Activated naive CD4-positive, alpha-beta T cell treated with anti-CD3 and anti-CD28 coated beads, Interleukin-2, amount 10 ng/mL, durations not matched to agents 5 hours and 36 hours (primary cell): ENCODE measurements at places on chromosomes 4 and X. TPM values are rescaled to one million over a fixed set of nuclear protein-coding genes. Genes with fewer than 3 reads are reported as not detected.

ASB12 gene
- not detected for total RNA-seq

NLGN4X gene
- total RNA-seq: not detected

RHOXF2B gene
- total RNA-seq: not detected

COMMD8 gene
- total RNA-seq: 22.0 TPM

SLC9A7 gene
- total RNA-seq: 5.1 TPM

FANCB gene
- 7.8 TPM for total RNA-seq

ADRA2C gene
- not detected for total RNA-seq

CDKL2 gene
- total RNA-seq: 0.45 TPM

CCDC120 gene
- 7.5 TPM for total RNA-seq

CXCL10 gene
- total RNA-seq: 0.50 TPM

TBX22 gene
- total RNA-seq: not detected

ADH1A gene
- not detected for total RNA-seq

CT45A5 gene
- not detected for total RNA-seq

PLS3 gene
- 0.41 TPM for total RNA-seq

C4orf54 gene
- total RNA-seq: not detected

PAGE5 gene
- total RNA-seq: not detected

SSX4B gene
- not detected for total RNA-seq

SMPX gene
- total RNA-seq: not detected

AMTN gene
- not detected for total RNA-seq

SPANXA2 gene
- not detected for total RNA-seq

PSAPL1 gene
- total RNA-seq: not detected

HS3ST1 gene
- total RNA-seq: not detected

USP17L10 gene
- not detected for total RNA-seq

PDGFRA gene
- total RNA-seq: 0.13 TPM

RAPGEF2 gene
- total RNA-seq: 22.1 TPM

ANOS1 gene
- total RNA-seq: not detected

IGFBP7 gene
- not detected for total RNA-seq

RS1 gene
- not detected for total RNA-seq
